ENCODE measurements at places on chromosomes 12 and 14.
A peak's percentile ranks its signal among the peaks of the same experiment; 100 is the strongest.

DNA sequence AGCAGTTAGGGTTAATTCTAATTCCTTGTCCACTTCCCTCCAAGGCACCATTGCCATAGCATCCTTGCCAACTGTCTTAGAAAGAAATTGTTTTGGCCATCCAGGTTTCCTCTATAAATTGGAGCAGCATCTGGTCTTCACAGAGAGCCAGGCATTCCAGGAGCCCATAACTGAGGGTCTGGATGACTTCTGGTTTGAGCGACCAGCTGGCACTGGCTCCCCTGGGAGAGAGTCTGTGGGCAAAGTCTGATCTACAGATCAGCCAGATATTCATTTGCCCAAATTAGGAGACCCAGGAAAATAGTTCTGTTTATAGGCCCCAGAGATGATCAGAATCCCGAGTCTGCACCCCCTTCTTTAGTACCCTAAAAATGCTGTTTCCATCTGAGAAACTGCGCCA is 16.0 kb downstream of the VSX2 start:
- DNase-seq: no peak

GRCh38 chr12:1189163-1189562 is 198.1 kb downstream of the ERC1 start:
- DNase-seq: peak; percentile 14

GRCh38 chr14:33679461-33680225 is 271.2 kb downstream of the EGLN3 start:
- peak; percentile 55 for DNase-seq

GRCh38 chr12:130715998-130716968 is at the start of gene RIMBP2:
RIMBP2 (minus strand) TSS chr12:130716299; CDS start chr12:130479013, 237,286 bp downstream.
- peak; percentile 28 for DNase-seq

- no peak for DNase-seq
These were observed 49.2 kb downstream of the EIF2S3B start for GRCh38 chr12:10554756-10555481.

GRCh38 chr12:98780261-98780660 is 135.2 kb downstream of the APAF1 start:
- DNase-seq: no peak

GRCh38 chr14:38044710-38045109 is 163.0 kb upstream of the SSTR1 start:
- no peak for DNase-seq

Data from NCI-H226 (cell line).